ENCODE measurements at places on chromosomes 1 and 21.

DNA sequence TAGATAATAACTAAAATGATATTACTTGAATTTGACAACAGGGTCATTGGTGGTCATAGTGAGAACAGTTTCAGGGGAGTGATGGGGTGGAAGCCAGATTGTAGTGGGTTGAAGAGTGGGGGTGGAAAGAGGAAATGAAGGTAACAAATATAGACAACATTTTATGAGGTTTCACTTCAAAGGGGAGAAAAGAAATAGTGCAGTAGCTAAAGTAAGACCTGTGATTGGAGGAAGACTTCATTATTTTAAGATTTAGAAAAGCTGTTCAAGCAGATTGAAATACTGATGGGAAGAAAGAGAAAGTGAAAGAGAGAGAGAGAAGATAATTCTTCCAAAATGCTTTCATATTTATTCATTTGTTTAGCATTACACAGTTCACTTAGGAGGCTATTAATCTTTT is 52.0 kb upstream of the KCNA3 start:
- no peak for DNase-seq

DNA sequence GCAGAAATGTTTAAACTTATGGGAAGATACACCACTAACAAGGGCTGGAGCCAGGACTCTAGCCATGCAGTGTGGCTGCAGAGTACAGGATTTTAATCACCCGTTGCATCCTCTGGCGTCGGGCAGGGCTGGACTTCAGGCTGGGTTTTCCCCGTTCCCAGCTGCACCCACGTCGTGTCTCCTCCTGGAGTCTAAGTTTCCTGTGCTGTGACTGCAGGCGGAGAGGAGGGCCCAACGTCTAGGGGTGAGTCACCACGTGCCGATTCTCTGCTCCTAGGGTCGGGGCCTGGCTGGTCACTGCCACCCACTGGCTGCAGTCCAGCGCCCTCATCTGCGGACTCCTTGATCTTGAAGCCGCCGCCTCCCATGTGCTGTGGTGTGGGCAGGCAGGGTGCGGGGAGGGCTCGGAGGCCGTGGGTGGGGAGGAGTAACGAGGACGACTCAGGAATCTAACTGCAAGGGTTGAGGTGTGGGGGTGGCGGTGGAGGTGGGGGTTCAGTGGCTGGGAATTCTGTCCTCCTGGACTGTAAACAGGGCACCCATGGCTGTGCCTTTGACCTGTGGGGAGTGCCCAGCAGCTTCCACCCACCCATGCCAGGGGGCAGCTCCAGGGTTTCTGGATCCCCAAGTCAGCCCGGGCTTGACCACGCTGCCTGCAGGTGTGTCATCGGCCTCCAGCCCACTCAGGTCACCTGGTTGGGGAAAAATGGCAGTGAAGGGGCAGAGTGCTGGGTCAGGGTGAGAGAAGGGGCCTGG is 77.8 kb downstream of the ALPL start:
- peak; percentile 79 for DNase-seq

GRCh38 chr1:13593511-13594131 is 10.0 kb downstream of the PDPN start:
- peak; percentile 20 for DNase-seq

- DNase-seq = no peak
These were observed 87.1 kb upstream of the ACTRT2 start for GRCh38 chr1:2934156-2934540.

DNA sequence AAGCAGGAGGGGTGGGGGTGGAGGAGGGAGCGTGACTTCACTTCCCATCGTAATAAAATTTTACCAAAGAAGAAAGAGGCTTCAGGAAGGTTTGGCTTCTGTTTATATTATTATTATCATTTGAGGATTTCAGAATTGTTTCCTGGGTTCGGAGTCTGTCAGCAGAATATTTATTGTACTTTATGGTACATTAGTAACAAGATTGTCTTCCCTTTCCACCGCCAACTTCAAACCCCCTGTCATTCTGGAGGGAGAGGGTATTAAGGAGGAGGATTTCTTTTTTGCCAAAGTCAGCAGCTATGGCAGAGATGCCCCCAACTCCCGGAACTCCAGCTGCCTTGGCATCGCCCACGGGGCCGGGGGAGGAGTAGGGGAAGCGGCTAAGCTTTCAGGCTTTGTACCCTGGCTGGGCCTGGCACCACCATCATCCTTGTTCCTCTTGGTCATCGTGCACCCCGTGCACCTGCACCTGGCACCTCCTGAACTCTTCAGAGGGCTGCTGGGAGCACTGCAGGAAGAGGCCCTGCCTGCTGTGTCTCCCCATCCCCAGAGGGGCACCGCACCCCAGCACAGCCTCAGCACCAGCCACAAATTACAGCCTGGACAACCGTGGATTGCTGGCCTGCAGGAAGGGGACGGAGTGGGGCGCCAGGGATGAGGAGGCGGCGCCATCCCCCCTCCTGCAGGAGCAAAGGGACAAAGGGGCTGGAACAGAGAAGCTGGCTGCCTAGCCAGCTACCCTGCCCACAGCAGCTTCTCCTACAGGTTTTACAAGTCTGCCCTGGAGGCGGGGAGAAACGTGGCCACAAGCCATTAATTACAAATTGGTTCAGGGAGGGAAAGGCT is 24.0 kb upstream of the PAX7 start:
- DNase-seq = no peak

DNA sequence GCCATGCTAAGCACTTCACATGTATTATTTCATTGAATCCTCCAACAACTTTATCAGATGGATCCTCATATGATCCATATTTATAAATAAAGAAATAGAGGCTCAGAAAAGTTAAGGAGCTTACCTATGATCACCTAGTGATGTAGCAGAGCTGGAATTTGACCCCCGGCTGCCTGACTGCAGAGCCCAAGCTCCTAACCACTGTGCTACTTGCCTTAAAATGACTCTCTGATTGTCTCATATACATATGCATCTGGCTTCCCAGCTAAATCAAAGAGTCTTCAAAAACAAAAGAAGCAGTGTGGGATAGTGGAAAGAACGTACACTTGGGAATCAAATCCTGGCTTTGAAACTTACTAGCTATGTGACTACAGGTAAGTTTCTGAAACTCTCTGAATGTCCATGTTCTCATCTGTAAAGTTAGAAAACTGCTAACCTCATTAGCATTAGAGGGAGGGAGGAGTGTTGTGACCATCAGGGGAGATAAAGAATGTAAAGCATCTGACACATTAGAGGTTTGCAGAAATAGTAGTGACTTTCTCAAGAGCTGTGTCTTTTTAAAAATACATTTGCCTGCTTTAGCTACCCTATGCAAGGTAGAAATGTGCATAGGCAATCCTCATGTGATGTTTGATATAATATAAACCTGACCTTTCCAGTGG is 67.2 kb upstream of the BARHL2 start:
- no peak for DNase-seq

- no peak for DNase-seq
These were observed 36.2 kb upstream of the F13B start for GRCh38 chr1:197103300-197103699.
